HFFc6 (cell line): ENCODE measurements at places on chromosomes 5 and 9. TPM values are rescaled to one million over a fixed set of nuclear protein-coding genes. Genes with fewer than 3 reads are reported as not detected.

- H3K4me3 ChIP-seq = no peak overlapping the region
- peaks cover 6% of the 10 kb centered on the region for H3K27me3 ChIP-seq
- 0 out of 2 replicates have a peak, but pooled peaks cover 9% of the 10 kb centered on the region for H3K36me3 ChIP-seq
- H3K27ac ChIP-seq = no peak overlapping the region
- no peak for DNase-seq
- H3K4me1 ChIP-seq = peaks cover 20% of the 10 kb centered on the region
Observed at GRCh38 chr5:115320515-115320914, 24.1 kb upstream of the CCDC112 start.

Gene DND1
- 0.37 and 0.40 TPM in 2 replicates for total RNA-seq

Gene GKAP1
- total RNA-seq = 0.96 to 1.3 TPM (median 1.3 TPM) in 3 replicates

Gene PPP2R2B
- total RNA-seq = not detected in 3 replicates
